ENCODE measurements at places on chromosomes 13 and 19. TPM values are rescaled to one million over a fixed set of nuclear protein-coding genes. Genes with fewer than 3 reads are reported as not detected.

GRCh38 chr13:82678052-82678451, 1204.2 kb downstream of the SLITRK1 start:
- DNase-seq = no peak

DNA sequence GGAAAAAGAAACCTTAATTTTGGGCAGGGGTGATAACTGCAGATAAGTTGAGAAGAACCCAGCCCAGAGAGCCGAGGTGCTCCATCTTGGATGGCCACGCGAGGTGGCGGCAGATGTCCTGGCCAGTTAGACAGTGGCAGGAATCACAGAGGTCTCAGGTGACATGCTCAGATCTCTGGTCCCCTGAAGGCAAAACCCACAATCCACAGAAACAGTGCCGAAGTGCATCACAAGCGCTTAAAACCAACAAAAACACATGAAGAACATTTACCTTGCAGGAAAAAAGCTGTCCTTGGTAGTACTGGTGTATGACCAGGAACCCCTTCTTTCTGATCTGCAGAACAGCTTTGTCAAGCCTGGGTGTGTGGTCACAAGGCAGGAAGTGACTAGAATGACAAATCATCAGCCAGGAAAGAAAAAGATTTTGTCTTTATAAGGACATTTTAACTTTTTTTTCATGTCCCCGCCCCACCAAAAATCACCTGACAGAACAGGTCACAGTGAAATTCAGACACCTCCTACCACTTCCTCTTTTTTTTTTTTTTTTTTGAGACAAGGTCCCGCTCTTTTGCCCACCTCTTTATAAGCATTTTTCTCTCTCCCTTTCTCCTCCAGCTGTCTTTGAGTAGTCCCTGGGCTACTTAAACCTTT, at the start of gene LCP1:
TSS of gene LCP1 (minus strand) at position 338 of the 651 bp plus-strand sequence. CDS start 22,515 bp downstream, outside the sequence.
- DNase-seq = no peak

GRCh38 chr19:15928321-15928720, 6.0 kb downstream of the CYP4F11 start:
- no peak for DNase-seq

DNA sequence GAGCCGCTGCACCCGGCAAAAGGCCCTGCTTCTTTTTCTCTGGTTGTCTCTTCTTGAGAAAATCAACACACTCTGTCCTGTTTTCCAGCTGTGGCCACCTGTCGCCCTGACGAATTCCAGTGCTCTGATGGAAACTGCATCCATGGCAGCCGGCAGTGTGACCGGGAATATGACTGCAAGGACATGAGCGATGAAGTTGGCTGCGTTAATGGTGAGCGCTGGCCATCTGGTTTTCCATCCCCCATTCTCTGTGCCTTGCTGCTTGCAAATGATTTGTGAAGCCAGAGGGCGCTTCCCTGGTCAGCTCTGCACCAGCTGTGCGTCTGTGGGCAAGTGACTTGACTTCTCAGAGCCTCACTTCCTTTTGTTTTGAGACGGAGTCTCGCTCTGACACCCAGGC, 17.2 kb downstream of the LDLR start:
- no peak for DNase-seq

- DNase-seq = no peak
Measured at GRCh38 chr13:42985312-42986175, 6.5 kb downstream of the EPSTI1 start.

- DNase-seq = no peak
Measured at GRCh38 chr13:73849292-73849691, 284.9 kb downstream of the KLF12 start.

Gene OR1I1
- total RNA-seq = not detected

- DNase-seq = no peak
Measured at GRCh38 chr13:30702006-30702405, 33.3 kb upstream of the ALOX5AP start.

GRCh38 chr19:20028611-20029010, 10.7 kb downstream of the ZNF682 start:
- no peak for DNase-seq

GRCh38 chr13:28326056-28326455, 168.9 kb downstream of the FLT1 start:
- no peak for DNase-seq

- DNase-seq = no peak
Measured at GRCh38 chr13:52779103-52779502, 39.5 kb upstream of the CNMD start.

GRCh38 chr13:93767917-93768409, 541.4 kb downstream of the GPC6 start:
- no peak for DNase-seq

- DNase-seq = no peak
Measured at GRCh38 chr13:102693250-102693649, 1.6 kb downstream of the METTL21C start.

Measured in H1 (cell line).